Skin of body (tissue), 3 donors: ENCODE measurements at places on chromosomes 2 and 18. TPM values are rescaled to one million over a fixed set of nuclear protein-coding genes. Genes with fewer than 3 reads are reported as not detected.
A peak's percentile ranks its signal among the peaks of the same experiment; 100 is the strongest.

CMPK2 gene
- total RNA-seq: 3.1 TPM

CRYGA gene
- not detected for total RNA-seq

PRADC1 gene
- 9.0 TPM for total RNA-seq

- no peak for DNase-seq
Observed at GRCh38 chr2:85789271-85789670, 35.5 kb downstream of the ATOH8 start.

DNA sequence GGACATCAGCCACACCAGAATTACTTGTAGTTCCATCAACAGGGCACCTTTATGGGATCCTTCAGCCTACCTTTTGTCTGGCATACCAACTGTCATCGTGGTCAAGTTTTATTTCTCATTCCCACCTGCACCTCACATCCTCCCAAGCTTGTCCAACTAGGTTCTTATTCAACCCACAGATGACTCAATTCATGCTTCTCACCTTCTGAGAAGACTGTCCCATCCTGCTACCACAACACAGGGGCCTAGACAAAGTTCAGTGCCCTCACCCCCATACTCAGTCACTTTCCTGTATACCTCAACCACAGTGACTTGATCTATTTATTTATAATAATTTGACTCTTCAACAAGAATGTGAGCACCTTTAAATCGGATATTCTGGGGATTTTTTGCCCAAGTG lies 114.4 kb upstream of the ACVR1C start:
- no peak for DNase-seq

GRCh38 chr18:36777566-36777965 lies 51.2 kb downstream of the TPGS2 start:
- no peak for DNase-seq

DNA sequence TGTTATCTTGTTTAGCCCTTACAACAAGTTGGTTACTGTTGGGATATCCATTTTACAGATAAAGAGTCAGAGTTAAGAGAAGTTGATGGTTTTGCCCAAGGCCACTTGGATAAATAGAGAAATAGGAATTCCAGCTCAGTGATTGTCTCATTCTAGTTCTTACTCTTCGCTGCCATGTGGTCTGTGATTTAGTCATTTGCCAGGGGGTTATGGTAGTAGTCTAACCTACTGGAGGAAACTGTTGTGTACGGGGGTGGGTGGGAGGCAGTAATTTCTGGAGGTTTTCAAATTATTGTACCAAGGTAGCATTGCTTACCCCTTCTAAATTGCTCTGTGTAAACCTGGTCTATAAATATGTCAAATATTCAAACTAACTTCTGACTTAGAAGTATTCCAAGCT lies 110.4 kb downstream of the MAP2 start:
- no peak for DNase-seq

- DNase-seq: no peak
Observed at GRCh38 chr2:111679202-111679601, 204.8 kb downstream of the ANAPC1 start.

- peak; percentile 76 for DNase-seq
Observed at GRCh38 chr2:133841900-133842299, 273.6 kb upstream of the NCKAP5 start.

GRCh38 chr18:2515908-2516625 lies 55.2 kb downstream of the METTL4 start:
- DNase-seq: no peak

- DNase-seq: no peak
Observed at GRCh38 chr2:176885001-176885643, 327.5 kb upstream of the HNRNPA3 start.

DNA sequence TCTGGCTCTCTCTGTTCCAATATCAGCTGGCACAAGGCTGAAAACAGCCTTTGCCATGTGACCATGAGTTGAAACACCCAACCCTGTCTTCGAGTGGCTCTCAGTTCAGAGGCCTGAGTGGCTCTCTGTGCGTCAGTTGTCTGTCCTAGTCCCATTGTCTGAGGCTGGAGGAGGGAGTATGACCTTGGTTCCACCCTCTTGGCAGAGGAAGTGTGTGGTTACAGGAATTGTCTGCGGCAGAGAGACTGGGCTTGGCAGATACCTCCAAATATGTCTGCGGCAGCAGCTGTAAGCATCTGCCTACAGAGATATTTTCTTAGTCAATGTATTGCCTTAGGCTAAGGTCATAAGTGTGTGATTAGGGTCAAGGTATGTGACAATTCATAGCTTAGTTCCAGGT lies 32.6 kb downstream of the CNGA3 start:
- DNase-seq: no peak

- DNase-seq: no peak
Observed at GRCh38 chr2:81324046-81324445, 1019.5 kb upstream of the LRRTM1 start.

DNA sequence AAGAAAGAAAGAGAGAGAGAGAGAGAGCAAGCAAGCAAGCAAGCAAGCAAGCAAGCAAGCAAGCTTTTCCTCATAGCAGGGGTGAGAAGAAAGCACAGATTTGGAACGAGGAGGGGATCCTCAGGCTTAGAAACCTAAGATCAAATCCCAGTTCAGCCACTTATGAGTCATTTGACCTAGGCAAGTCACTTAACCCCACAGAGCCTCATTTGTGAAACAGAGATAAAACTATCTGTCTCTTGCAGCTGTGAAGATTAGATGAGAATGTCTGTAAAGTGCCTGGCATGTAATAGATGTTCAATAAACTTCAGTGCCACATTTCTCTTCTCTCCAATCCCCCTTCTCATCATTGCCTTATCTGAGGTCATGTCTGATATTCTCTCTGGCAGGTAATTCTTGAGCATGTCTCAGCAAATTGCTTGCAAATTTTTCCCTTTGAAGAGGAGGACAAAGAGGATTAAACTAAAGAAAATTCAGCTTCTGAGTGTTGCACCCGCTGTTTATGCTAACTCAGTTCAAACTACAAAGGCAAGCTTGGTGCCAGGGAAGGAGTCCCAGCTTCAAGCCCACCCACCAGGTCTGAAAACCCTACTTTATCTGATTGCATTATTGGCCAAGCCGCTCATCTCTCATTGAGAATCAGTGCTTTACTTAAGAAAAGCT lies 20.3 kb downstream of the ALK start:
- DNase-seq: no peak
